ENCODE measurements at places on chromosomes 1 and 21.

DNA sequence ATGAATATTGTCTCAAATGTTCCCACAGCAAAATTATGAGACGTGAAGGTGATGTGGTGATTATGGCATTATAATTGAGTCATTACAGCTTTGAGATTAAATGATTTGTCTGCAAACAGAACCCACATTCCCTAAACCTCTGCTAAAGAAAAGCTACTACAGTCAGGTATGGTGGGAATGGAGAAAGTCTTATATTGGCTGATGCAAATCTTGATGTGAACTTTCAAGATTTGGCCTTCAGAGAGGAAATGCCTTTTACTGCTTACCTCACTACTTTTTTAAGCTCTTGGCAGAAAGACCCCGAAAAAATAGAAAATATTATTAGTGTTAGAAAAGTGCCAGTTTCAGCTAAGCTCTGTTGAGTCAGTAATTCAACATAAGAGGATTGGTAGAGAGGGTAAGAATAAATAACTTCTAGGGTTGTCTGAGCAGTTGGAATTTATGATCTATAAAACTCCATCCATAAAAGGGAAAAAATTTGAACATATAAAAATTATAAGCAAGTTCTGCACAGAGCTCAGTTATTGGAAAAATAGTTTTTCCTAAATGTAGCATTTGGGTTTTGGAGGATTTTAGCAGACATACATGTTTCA is 47.8 kb upstream of the RGS5 start:
- DNase-seq: no peak

DNA sequence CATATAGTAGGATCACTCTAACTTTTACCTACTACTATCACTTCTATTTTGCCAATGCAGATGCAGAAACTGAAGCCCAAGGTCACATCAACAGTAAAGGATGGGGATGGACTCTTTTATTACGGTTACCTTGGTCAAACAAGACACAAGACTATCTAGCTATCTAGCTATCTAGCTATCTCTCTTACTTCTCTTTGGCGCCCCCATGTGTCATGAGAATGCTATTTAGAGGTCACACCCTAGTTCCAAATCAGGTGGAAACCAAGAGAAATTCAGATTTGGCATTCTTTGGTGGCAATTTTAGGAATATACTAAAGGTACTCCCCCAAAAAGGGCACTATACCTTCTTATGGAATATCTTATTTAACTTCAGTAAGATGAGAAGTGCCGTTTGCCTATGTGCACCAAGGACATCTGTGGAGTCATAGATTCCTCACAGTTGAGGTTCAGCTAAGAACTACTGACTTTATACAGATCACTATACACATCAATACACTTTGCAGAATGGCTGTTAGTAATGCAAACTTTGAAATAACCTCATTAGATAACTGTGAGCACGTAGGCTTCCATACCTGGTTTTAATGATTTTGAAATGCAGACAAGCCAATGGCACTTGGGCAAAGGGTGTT is 6.7 kb downstream of the ZNF648 start:
- DNase-seq: no peak

DNA sequence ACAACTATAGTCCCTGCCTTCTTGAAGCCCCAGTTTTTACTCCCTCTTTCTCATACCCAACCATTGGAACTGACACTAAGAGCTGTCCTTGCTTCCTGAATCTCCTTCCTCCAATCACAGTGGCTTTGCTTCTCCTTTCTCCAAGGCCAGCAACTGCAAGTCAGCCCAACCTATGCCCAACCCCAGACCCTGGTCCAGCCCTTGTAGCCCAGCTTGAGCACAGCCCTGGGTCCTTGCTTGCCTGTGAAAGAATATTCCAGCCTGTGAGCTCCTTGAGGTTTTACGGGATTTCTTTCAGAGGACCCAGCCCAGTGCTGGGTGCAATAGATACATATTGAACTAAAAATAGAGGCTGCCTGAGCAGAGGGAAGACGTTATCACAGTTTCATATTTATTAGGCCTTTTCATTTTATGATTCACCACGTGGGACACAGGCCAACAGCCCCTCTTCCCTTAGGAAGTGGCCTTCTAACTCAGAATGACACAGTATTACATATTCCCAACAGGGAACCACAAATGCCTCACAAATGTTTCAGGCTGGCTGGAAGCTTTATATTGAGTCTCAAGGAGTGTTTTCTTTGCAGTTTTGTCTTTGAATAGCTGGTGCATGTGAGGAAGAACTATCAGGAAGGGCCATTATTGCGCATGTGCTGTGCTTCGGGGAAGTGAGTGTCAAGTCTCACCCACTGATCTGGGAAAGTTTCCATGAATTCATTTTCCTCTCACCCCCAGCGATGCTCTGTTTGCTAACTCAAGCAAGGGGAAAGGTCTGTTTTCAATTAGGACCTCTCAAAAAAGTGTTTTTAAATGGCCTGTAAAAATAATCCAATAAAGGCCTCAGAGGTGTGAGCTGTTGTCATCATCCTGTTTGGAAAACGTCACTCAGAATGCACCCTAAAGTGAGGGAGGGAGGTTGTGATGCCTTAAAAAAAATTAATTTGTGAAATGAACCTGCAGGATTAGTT is 92.3 kb upstream of the NFIA start:
- DNase-seq: peak; percentile 91

DNA sequence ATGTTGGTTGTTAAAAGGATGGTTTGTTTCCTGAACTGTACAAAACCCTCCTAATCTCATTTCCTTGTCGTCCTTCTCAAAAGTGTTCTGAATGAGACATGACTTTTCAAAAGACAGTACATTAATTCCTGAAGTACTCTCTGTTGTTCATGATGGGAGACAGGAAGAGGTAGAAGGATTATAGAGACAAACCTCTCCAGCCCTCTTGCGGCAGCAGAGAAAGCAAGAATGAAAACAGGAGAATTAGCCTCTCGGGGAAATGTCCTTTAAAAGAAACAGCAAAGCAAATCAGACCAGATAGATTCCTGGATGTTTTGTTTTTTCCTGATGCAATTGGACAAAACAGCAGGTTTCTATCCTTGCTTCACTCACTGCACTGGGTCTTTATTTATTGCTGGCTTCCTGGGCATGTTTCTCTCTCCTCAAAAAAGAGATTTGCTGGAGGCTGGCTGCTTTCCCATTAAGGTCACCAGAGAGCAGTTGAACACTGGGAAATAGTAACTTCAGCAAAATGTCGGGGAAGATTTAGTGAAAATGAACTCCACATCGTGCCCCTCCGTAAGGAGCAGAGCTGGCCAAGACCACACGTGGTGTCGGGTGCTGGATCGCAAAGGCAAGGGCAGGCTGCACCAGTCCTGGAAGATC is 145.8 kb upstream of the SYT6 start:
- DNase-seq: no peak

DNA sequence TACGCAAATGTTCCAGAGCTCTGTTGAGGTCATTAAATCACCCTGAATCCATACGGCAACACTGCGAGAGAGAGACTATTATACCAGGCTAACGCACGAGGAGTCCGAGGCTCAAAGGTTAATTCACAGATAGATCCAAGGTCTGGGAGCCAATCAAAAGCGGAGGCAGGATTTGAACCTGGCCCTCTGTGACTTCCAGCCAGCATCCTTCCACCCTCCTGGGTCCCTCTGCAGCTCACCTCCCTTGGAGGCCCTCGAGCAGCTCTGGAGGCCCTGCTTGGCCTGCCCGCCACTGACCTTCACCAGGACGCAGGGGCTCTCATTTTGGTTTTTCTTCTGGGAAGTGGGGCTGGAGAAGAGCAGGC is 42.1 kb downstream of the KIAA1614 start:
- DNase-seq: peak; percentile 70

GRCh38 chr1:42480921-42481320 is 17.8 kb downstream of the CCDC30 start:
- no peak for DNase-seq
